ENCODE measurements at places on chromosomes 3 and 15.

GRCh38 chr15:35078221-35078915, 6.7 kb downstream of the NANOGP8 start:
- peak; percentile 0 for DNase-seq

DNA sequence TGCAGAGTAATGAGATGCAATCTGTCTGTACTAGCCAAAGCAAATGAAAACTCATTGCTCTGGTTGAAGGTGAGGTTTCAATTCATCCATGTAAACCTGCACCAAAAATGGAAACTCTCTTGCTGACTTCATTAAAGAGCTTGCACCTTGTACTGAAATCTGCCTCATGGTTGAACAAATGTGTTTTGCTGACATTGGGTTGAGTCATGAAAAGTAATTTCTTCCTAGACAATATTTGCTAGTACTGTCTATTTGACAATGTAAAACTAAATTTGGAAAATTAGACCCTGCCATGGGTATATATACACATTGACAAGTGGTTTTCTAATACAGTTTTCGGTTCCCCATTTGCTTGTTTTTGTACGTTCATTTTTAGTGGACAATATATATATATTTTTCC, 33.3 kb downstream of the RYR3 start:
- DNase-seq, result no peak

GRCh38 chr3:134797741-134798451, 2.8 kb downstream of the EPHB1 start:
- DNase-seq, result no peak

DNA sequence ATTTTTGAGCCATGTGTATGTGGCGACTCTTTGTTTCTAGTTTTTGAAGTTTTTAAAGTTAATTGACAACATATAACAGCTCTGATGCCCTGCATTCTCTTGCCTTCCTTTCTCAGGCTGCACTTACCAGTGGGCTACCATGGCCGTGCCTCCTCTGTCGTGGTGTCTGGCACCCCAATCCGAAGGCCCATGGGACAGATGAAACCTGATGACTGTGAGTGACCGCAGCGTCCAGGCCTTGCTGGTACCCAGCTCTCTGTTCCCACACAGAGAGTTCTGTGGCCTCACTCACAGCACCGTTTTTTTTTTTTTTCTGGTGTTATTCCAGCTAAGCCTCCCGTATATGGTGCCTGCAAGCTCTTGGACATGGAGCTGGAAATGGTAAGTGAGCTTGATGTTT, 15.1 kb downstream of the FAH start:
- no peak for DNase-seq

DNA sequence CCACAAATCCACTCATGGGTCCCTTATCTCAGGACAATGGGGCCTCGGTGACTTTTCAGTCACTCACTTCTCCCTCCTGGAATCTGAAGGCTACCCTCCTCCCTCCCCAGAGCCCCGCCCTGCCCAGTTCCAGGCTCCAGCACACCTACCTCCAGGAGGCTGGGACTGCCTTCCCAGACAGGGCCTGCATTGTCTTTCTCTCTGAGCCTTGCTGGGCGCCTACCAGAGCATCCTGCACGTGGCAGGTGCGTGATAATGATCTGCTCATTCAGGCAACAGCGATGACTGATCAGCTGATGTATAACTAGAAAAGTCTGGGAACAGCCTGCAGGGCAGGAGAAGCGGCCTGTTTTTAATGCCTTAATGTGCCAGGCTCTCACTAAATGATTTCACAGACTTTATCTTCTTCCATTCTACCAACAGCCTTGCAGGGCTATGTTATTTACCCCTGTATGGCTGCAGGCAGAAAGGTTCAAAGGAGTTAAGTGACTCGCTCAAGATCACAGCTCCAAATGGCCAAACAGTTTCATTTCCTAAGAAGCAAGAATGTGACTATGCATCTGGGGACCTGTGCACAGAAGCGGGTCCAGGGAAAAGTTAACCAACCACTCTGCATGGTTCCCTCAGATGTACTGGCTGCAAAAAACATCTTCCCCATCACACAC, 6.3 kb downstream of the ADAMTS17 start:
- no peak for DNase-seq

- no peak for DNase-seq
Measured at GRCh38 chr3:33004205-33004604, 52.8 kb downstream of the CCR4 start.

All from DMS153 (cell line).